ENCODE measurements at places on chromosomes 2 and 18.

DNA sequence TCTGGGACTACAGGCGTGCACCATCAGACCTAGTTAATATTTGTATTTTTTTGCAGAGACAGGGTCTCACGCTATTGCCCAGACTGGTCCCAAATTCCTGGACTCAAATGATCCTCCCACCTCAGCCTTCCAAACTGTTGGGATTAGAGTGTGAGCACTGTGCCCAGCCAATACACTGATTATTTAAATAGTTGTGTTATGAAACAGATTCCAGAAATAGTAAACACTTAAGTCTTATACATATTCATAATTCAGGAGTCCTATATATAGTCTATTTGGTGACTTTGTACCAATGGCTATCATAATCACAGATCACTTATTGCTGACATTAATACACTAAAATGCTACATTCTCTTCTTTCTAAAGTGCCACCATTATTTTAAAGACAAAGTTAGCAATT lies 12.8 kb downstream of the NFU1 start:
- no peak for DNase-seq

GRCh38 chr2:190535121-190535439 lies 558 bp upstream of the NEMP2 start:
- DNase-seq: no peak

GRCh38 chr18:39350945-39351344 lies 1785.3 kb upstream of the CELF4 start:
- DNase-seq: no peak

GRCh38 chr18:74669136-74669798 lies 71.6 kb downstream of the ZNF407 start:
- no peak for DNase-seq

DNA sequence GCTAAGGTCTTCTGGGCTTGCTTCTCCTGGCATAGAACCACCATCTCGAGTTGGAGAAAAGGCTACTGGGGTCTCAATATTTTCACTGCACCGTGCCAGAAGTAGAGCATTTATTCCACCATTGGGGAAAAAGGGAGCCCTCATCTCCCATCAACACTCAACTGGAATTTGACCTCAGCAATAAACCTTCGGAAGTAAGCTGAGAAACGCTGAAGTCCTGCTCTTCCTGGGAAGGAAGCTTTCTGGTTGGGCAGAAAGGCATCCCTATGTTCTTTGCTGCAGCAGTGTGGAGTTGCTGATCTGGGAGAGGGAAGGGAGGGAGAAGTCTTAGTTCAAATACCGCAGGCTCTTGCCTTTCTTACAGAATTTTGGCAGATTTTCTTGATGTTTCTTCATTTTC lies 368.8 kb downstream of the NUP35 start:
- no peak for DNase-seq

GRCh38 chr18:9217743-9218451 lies 81.3 kb downstream of the ANKRD12 start:
- no peak for DNase-seq

DNA sequence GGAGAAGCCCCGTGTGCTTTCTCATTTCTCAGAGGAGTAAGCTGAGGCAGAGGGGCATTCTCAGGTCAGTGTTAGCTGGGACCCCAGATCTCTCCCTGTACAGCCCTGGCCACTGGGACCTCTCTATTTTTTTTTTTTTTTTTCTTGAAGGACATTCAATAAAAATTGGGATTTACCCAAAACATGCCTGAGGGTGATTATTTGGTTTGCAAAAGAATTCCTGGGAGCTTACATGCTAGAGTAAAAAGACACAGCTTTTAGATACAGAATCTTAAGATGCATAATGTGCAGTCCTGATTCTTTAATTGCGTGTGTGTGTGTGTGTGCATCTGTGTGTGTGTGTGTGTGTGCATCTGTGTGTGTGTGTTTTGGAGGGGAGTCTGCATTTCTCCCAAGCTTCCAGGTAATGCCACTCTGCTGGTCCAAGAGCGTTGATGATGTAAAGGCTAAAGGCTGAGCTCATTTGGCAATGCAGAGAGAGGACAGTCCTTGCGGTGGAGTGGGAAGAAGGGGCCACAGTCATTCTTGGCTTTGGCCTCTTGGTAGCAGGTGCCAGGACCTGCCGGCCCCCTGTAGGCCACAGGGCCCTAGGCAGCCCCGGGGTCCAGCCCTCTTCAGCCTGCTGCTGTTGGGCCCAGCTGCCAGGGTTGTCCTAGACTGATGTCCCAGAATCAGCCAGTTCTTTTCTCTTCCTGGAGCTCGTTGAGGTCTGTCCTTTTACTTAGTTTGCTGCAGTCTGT lies 74.1 kb upstream of the MCFD2 start:
- DNase-seq: no peak

DNA sequence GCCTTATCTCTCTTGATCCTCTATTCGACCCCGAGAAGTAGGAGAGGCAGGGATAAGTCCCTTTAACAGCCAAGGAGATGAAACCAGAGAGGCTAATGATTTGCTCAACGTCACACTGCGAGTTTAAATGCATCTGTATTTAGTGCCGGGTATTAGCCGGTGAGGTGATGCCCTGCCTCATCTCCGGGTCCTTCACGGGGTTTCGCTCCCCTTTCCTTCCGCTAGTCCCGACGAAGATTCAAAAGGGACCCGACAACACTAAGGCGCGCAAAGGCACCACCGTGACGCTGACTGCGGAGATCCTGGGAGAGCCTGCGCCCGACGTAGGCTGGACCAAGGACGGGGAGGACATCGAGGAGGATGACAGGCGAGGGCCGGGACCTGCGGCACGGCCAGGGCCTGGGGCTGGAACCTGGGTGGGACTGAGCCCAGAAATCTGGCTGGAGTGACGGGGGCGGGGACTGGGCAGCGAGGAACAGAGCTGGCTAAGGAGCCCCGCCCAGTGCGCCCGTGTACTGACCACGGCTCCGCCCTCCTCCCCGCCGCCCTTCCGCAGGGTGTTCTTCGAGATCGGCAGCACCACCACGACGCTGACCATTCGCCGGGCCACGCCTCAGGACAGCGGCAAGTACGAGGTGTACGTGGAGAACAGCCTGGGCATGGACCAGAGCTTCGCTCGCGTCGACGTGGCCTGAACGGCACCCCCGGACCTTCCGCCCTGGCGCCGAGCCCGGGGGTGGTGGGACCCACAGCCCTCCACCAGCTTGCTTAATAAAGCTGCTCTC lies 1.0 kb upstream of the GMPPA start:
- DNase-seq: no peak

GRCh38 chr2:215028231-215028630 lies 110.2 kb downstream of the ABCA12 start:
- DNase-seq: no peak

GRCh38 chr2:134479696-134480330 lies 225.9 kb downstream of the MGAT5 start:
- no peak for DNase-seq

GRCh38 chr18:6270771-6271216 lies 143.9 kb downstream of the L3MBTL4 start:
- no peak for DNase-seq

DNA sequence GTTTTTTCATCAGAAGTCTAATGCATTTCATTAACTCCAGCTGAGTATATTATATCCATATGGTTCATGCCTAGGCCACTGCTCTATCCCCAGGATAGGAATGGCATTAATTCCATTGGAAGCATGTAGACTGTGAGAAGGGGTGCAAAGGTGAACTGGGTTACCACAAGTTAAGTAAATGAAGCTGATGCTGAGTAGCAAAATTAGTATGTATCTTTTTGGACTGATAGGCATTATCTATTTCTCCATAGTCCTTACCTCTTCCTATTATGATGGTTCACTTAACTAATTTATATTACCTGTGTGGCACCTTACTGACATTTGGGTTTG lies 24.9 kb downstream of the UBE2E3 start:
- DNase-seq: no peak

DNA sequence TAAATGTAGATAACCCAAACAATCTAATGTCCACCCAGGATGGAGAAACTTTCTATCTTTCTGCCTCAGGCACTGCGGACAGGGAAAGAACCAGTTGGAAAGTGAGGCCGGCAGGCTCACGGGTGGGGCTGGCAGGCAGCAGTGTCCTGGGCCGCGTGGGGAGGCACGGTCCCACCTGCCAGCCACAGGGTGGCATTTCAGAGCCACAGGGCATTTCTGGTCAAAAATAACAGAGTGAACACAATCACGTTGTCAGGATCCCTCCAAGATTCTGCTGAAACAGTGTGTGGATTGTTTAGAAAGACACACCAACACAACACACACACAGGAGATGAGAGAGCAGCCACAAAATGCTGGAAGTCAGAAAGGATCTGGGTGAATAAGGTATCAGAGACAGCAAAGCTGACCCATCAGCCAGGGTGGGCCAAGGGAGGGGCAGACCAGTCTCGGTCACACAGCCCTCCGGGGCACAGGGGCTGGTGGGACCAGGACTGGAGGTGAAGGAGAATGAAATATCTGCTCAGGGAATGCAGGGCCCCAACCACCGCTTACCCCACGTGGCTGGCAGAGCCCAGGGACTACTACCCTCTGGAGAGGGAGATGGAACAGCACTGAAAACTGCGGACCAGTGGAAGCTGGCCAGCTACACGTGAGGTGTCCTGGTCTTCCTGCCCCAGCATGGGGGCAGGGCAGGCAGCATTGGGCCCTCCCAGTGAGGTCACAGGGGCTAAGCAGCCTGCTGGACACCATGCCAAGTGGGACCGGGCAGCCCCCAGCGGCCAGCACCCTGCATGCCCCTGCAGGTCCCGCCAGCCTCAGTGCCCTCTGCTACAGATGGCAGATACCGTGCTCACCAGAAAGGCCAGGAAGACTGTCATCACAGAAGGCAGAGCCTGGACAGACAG lies 173.9 kb downstream of the HDAC4 start:
- no peak for DNase-seq

- no peak for DNase-seq
These were observed 147.0 kb downstream of the GCA start for GRCh38 chr2:162490761-162491470.

DNA sequence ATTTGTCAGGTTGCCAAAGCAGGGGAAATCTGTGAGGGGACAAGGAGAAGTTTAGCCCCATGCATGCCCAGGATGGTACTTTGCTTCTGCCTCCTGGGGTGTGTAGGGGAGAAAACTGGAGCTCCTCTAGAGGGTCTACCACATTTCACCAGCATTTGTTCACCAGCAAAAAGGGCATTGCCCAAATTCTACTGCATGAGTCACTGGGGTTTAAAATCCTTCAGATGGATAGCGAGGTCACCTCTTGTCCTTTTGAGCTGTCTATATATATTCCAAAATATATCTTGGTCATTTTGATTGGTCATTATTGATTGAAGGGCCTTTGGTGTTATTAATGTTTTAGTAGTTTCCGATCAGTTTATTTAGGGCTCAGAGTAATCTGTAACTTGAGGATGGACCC lies 18.7 kb downstream of the FHOD3 start:
- no peak for DNase-seq

DNA sequence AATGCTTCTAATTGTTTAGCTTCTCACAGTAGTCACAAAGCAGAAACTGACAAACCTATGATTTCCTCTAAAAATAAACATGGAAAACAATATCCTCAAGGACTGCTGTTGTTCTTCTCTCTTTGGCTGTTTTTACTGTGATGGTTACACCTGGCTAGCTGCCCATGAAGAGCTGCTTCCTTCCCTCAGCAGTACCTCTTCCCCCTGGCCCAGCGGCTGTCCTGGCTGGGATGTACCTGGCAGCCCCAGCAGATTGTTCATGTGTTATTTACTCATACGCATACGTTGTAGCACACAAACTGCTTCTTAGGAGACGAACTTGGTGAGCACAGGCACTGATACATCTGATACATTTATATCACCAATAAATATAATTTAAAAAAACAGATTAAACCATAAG lies 27.4 kb downstream of the NEMP2 start:
- no peak for DNase-seq

DNA sequence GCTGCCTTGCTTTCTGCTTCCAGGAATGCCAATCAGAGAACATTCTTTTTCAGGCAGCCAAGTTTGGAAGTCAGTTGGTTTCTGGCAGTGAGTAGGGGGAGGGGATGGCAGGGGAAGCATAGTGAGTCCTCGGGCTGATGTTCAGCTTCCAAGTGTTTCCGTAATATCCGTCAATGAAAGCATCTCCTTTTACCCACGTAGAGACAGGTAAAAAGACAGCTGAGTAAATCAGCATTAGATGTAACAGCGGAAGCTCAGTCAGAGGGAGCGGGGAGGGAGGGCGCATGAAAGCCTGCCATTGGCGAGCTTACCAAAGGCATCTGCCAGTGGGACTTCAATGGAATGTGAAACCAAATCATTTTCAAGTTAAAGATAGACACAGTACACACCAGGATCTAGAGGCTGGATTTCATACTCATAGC lies 117.1 kb upstream of the DTNA start:
- no peak for DNase-seq

DNA sequence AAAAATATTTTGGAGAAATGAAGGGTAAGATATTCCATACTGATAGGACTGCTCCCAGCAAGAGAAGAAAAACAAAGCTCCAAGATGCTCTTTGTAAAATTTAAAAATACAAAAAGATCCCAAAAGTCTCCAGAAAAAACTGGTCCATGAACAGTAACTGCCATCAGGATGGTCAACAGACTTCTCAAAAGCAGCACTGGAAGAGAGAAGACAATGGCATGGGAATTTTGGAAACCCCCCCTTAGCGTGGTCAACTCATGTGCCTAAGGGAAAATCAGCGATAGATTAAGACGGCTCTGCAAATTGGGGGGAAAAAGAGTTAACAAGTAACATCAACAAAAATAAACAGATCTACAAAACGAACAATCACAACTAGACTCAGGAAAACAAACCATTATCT lies 23.6 kb downstream of the B4GALT6 start:
- no peak for DNase-seq

GRCh38 chr2:111945444-111946293 lies 47.3 kb downstream of the MERTK start:
- DNase-seq: no peak

DNA sequence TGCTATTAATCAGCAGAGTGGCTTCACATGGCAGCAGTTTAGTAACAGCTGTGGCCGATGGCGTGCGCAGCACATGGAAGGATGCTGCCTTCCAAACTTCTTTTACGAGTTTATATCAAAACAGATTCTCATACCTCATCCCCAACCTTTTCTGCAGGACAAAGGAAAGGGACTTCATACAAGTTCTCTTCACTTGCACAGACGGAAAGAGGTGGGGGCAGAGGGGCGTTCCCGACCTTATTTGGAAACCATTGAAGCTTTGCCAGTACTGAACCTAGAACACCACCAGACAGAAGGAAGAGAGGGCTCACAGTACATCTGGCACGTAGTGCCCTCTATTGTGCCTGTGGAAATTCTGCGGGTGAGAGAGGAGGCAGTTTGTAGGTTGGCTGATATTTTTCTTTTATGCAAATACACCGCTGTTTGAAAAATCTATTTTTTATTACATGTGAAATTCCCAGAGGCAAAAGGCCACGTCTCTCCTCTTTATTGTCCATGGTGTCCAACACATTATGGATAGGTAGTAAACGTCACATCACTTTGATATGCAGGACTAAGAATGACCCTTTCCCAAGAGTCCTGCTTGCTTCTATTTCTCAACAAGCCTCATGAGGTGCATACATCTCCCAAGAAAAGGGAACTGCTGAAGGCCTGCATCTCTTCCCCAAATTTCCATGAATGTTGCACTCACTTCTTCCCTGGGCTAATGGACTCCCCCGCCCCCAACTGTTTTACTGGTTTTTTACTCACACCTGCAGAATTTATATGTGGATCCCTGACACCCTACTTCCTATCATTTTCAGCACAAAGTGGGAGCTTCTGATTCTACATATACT lies 31.3 kb downstream of the COLEC12 start:
- no peak for DNase-seq

GRCh38 chr2:107107351-107107750 lies 221.4 kb upstream of the ST6GAL2 start:
- no peak for DNase-seq

GRCh38 chr2:205889114-205889513 lies 196.9 kb downstream of the INO80D start:
- DNase-seq: no peak

Measured in stimulated activated CD4-positive, alpha-beta T cell treated with anti-CD3 and anti-CD28 coated beads, TNF-alpha, amount 100 ng/mL, for 1 hour (primary cell).